ENCODE measurements at places on chromosomes 16 and 17. TPM values are rescaled to one million over a fixed set of nuclear protein-coding genes. Genes with fewer than 3 reads are reported as not detected.
A peak's percentile ranks its signal among the peaks of the same experiment; 100 is the strongest.

The SLC38A8 gene
- total RNA-seq = not detected

GRCh38 chr17:82245134-82246039, 16.5 kb downstream of the SLC16A3 start:
- no peak overlapping the region for H3K4me3 ChIP-seq
- no peak for DNase-seq
- no peaks in the 10 kb centered on the region for H3K27me3 ChIP-seq

The TBC1D3C gene
- total RNA-seq = not detected

GRCh38 chr17:40582328-40582901, 17.1 kb upstream of the CCR7 start:
- no peak overlapping the region for H3K4me3 ChIP-seq
- DNase-seq = peak; percentile 42
- H3K27ac ChIP-seq = peak overlapping the region; percentile 74
- peaks cover 4% of the 10 kb centered on the region for H3K27me3 ChIP-seq
- H3K4me1 ChIP-seq = peaks cover 19% of the 10 kb centered on the region

The MMP2 gene
- 87.4 TPM for total RNA-seq

GRCh38 chr17:34412965-34413441, 50.0 kb upstream of the CCL1 start:
- H3K27ac ChIP-seq = no peak overlapping the region
- peaks cover 95% of the 10 kb centered on the region for H3K27me3 ChIP-seq
- no peak for DNase-seq
- H3K4me1 ChIP-seq = no peaks in the 10 kb centered on the region
- H3K4me3 ChIP-seq = no peak overlapping the region

DNA sequence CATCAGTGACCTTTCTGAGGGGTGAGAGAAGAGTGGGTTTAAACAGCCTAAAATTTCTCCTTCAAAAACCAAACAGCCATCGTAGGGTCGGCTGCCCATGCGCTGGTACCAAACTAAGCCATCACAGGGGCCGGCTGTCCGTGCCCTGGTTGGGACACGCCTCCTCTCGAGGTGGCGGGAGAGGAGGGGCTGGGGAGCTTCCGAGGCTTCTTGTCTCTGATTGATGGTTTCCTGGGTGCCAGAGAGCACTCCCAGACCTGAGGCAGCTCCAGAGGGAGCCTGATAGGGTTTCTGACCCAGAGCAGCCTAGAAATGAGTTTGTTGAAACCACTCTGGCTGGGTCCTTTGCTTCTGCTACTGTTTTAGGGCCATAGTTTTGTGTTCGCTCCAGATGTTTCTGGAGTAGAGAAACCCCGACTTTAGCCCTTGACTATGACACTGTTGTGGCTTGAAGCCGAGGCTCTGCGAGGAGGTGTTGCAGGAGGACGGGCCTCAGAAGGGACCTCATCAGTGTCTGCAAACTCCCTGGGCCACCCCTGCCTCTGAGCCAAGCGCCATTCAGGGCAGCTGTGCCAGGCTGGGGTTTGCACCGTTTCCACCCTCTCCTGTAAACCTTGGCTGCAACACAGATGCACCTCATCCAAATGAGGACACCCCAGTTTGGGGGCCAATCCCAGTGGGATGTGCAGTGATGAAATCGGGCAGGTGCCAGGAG, 6.2 kb downstream of the ZNF276 start:
- peaks cover 31% of the 10 kb centered on the region for H3K4me1 ChIP-seq
- H3K4me3 ChIP-seq = no peak overlapping the region
- DNase-seq = no peak
- no peaks in the 10 kb centered on the region for H3K27me3 ChIP-seq

The GGT6 gene
- not detected for total RNA-seq

DNA sequence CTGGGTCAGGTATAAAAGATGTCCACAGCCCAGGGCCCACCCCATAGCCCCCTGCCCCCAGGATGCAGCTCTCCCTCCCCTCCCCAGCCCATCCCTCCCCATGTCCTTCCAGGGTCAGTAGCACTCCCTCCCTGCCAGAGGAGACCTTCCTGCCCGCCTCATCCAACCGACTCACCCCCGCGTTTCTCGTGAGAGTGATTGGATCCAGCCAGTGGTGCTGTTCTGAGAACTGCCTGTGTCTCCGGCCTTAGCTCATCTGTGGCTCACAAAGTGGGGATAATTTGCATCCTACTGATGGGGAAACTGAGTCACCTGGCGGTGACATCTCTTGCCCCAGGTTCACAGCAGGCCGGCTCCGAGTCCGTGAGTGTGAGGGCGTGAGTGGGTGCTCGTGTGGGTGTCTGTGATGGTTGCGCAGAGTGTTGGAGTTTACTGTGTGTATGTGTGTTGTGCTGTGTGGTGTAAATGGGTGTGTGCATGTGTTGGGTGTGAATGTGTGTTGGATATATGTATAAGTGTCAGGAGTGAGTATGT, 90.7 kb upstream of the GSE1 start:
- H3K27ac ChIP-seq = no peak overlapping the region
- no peak overlapping the region for H3K4me3 ChIP-seq
- H3K36me3 ChIP-seq = no peaks in the 10 kb centered on the region
- H3K4me1 ChIP-seq = peaks cover 31% of the 10 kb centered on the region
- no peak for DNase-seq
- H3K27me3 ChIP-seq = no peaks in the 10 kb centered on the region

DNA sequence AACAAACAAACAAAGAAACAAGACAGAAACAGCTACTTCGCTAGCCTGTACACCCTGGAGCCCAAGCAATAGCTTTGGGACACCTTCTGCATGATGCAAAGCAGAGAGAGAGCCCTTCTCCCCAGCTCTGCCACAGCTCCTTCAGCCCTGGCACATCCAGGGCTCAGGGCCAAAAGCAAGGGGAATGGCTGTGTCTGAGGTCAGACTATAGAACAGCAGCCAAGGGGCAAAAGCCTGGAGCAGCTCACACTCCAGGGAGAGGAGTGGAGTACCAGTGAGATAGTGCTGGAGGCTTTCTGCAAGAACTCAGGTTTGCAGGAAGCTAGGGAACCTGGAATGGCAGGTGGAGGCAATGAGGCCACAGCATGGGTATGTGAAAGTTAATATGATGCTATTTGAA, 11.6 kb upstream of the SEPHS2 start:
- H3K36me3 ChIP-seq = no peaks in the 10 kb centered on the region
- H3K4me3 ChIP-seq = no peak overlapping the region
- no peaks in the 10 kb centered on the region for H3K4me1 ChIP-seq
- H3K27me3 ChIP-seq = no peaks in the 10 kb centered on the region
- no peak overlapping the region for H3K27ac ChIP-seq

DNA sequence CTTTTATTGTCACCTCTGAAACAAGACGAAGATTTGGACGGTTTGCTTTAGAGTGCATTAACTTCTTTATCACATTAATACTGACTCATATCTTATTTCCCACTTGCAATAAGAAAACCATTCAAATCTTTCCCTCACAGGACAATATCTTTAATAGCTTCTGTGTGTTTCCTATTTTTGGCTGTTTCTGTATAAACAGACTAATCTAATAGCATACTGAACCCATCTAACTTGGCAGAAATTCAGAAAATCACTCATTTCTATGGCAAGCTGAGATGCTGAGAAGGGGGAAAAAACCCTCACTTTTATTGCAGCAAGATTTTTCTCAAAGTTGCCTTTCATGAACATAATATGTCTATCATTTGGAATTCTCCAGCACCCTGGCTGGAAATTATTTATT, 524.9 kb downstream of the WWOX start:
- H3K4me3 ChIP-seq = no peak overlapping the region
- no peaks in the 10 kb centered on the region for H3K4me1 ChIP-seq
- DNase-seq = no peak
- no peak overlapping the region for H3K27ac ChIP-seq
- H3K36me3 ChIP-seq = no peaks in the 10 kb centered on the region

- peak overlapping the region; percentile 79 for H3K27ac ChIP-seq
- no peaks in the 10 kb centered on the region for H3K27me3 ChIP-seq
- no peak for DNase-seq
- peaks cover 20% of the 10 kb centered on the region for H3K4me1 ChIP-seq
- H3K36me3 ChIP-seq = peaks cover 45% of the 10 kb centered on the region
These were observed 996 bp downstream of the PCYT2 start for GRCh38 chr17:81909966-81910839.

DNA sequence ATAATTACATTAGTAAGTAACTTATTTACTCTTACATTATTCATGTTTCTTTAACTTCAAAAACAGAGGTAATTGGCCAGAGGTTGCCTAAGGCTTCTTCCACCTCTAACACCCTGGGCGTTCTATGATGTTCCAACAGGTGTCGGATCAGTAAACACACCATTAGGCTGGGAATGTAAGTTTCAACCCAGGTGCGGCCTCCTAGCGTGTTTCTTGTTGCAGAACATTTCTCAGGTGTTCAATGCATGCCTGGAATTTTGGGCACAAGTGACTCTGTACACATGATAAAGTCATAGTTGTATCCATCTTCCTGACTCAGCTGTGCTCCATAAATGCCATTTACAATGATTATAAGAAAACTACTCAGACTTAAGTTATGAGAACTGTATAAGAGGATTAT, 1.0 kb downstream of the KRTAP2-2 start:
- no peaks in the 10 kb centered on the region for H3K4me1 ChIP-seq
- no peak for DNase-seq
- H3K27me3 ChIP-seq = peaks cover 73% of the 10 kb centered on the region
- H3K4me3 ChIP-seq = no peak overlapping the region
- H3K27ac ChIP-seq = no peak overlapping the region

The ZNF768 gene
- total RNA-seq = 61.1 TPM

The WNK4 gene
- not detected for total RNA-seq

The PRSS53 gene
- 1.2 TPM for total RNA-seq

- H3K4me1 ChIP-seq = peaks cover 67% of the 10 kb centered on the region
- no peaks in the 10 kb centered on the region for H3K27me3 ChIP-seq
- no peak overlapping the region for H3K4me3 ChIP-seq
- no peak for DNase-seq
- H3K27ac ChIP-seq = peak overlapping the region; percentile 52
- H3K36me3 ChIP-seq = peaks cover 67% of the 10 kb centered on the region
These were observed 9.0 kb downstream of the MTSS2 start for GRCh38 chr16:70676675-70677498.

GRCh38 chr16:22753451-22753850, 60.5 kb upstream of the HS3ST2 start:
- no peaks in the 10 kb centered on the region for H3K4me1 ChIP-seq
- no peaks in the 10 kb centered on the region for H3K36me3 ChIP-seq
- no peak for DNase-seq
- H3K4me3 ChIP-seq = no peak overlapping the region

DNA sequence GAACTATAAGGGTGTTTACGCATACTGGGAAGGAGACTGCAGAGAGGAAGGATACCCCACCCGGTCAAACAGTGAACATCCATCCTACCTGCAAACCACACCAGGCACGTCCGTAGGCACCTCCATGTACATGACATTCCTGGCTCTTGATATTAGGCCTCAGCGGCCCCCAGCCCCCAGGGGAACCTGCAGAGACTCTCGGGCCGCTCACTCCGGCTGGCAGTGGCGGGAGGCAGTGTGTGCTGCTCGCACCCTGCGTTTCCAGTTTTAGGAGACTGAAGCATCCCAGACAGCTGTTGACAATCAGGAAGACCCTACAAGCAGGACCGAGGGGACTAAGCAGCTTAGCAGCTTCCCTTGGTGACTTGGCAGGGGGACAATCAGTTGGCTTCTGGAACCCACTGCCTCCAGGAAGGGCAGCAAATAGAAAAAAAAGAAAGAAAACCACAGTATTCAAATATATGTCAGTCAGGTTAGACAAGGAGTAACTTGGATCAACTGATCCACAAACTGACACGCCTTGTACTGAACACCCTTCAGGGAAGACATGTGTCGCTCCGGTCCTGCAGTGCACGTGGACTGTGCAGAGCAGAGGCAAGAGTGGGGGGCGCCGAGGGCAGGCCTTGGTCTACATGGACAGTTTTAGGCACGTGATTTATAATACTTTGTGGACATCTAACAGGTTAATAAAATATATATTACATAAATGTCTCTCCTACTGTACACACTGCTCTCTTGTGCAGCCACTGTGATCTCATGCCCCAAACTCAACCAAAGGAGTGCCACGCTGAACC, 29.9 kb upstream of the CLEC18B start:
- H3K27me3 ChIP-seq = no peaks in the 10 kb centered on the region
- peak overlapping the region; percentile 93 for H3K27ac ChIP-seq
- H3K36me3 ChIP-seq = peaks cover 50% of the 10 kb centered on the region
- DNase-seq = no peak
- peaks cover 49% of the 10 kb centered on the region for H3K4me1 ChIP-seq
- H3K4me3 ChIP-seq = no peak overlapping the region

DNA sequence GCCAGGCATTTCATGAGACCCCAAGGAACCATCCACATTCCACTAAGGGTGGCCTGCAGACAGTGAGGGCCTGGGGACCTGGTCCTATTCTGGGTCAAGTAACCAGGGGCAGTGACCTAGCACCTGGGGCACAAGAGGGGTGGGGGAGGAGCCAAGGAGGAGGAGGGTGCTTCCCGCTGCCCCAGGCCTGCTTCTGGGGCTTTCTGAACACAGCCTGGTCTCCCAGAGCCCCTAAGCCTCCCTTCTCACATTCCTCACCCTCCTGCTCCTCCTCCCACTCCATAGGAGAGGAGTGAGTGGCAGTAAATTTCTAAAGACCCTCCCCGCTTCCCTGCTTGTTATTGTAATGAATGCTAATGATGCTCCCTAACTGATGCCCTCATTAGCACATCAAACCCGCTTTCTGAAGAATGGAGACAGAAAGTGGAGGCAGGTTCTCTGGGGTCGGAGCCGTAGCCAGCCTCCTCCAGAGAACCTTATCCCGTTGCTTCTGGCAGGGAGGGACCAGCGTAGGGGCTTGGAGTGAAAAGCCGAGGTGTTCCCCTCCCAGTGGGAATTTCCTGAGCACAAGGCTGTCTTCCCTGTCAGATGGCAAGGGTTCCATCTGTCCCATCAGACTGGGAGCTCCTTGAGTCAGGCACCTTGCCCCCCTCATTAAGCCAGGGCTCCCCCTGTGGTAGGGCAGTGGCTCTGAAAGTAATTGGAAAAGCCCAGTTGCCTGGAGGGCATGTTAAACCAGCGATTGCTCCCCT, 3.7 kb upstream of the SRCIN1 start:
- DNase-seq = no peak
- peaks cover 19% of the 10 kb centered on the region for H3K4me1 ChIP-seq
- H3K27ac ChIP-seq = no peak overlapping the region
- no peaks in the 10 kb centered on the region for H3K36me3 ChIP-seq
- no peak overlapping the region for H3K4me3 ChIP-seq

The ABCC11 gene
- total RNA-seq = 0.05 TPM

The TRPV3 gene
- 1.0 TPM for total RNA-seq

The CCL4 gene
- 0.91 TPM for total RNA-seq

DNA sequence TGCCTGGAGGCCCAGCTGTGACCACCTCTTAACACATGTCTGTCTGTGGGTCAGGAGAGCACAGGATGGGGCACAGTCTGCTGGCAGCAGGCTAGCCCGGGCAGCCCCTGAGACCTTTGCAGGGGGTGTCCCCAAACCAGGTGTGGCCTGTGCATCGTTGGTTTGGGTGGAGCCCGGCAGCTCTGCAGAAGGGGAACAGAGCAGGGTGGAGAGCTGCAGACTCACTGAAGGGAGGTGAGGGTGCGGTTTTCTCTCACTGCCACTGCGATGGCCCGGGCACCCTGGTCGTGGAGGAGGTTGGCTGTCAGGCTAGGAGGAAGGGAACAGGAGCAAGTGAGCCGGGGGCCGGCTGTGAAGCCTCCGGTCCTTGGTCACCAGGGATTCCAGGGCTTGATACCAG, 28.8 kb downstream of the NLRC3 start:
- DNase-seq = no peak
- no peak overlapping the region for H3K4me3 ChIP-seq
- H3K36me3 ChIP-seq = peaks cover 4% of the 10 kb centered on the region
- peak overlapping the region; percentile 83 for H3K27ac ChIP-seq
- H3K27me3 ChIP-seq = no peaks in the 10 kb centered on the region
- H3K4me1 ChIP-seq = peaks cover 20% of the 10 kb centered on the region

GRCh38 chr17:17159571-17159970, 46.6 kb downstream of the PLD6 start:
- H3K27me3 ChIP-seq = no peaks in the 10 kb centered on the region
- peaks cover 97% of the 10 kb centered on the region for H3K36me3 ChIP-seq
- H3K4me3 ChIP-seq = no peak overlapping the region
- no peak for DNase-seq
- peaks cover 35% of the 10 kb centered on the region for H3K4me1 ChIP-seq
- no peak overlapping the region for H3K27ac ChIP-seq
